ENCODE measurements at places on chromosomes 5 and 9.

GRCh38 chr9:84254972-84255371, 85.6 kb downstream of the SLC28A3 start:
- no peak for DNase-seq

DNA sequence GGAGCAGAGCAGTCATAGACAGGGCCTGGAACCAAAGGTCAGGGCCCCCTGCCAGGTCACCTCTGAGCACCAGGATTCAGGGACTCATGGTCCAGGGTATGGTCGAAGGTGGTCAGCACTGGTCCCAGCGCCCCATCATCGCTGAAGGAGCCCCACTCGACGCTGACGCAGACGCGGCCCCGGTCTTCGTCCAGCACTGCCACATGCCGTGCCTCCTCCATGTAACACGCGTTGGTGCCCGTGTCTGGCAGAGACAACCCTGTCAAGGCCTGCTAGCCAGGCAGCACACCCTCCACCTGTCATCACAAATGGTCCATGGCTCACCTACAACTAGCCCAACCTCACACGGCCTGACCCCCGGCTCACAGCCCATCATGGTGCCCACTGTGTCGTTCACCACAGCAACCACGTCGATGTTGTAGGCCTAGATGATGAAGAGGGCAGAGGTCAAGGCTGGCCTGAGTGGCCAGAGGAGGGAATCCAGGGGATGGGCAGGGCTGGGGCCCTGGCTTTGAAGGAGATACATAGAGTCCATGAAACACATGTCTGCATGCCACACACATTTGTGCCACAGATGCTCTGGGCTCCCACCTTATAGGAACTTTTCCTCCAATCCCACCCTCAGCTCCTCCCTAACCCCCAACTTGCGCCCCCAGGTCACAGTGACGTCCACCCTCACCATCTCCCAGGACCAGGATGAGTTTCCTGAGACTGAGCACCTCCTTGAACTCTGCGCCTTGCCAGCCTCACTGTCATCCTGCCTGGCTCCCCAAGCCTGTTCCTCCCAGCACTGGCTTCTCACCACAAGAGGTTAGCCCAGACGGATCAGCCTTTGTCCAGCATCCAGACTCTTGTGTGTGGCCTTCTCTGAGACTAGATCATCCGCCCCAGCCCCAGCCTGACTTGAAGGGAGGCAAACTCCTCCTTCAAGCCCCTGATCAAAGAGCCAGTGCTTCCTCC, 9.5 kb downstream of the HK3 start:
- no peak for DNase-seq

DNA sequence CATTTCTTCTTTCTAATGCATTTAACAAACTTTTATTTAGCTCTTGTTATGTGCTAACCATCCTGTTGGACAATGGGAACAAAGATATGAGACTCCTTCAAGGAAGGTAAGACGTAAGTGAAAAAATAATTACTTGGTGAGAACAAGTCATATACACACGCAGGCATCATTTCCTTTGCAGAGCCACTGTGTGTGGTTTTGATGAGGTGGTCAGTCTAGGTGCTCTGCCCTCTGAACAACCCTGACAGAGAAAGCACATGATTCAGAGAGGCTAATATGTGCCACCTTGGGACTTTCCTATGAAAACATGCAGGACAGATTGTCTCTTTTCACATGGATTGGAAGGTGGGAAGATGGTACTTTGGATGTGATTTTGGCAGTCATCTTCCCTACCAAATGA, 1162.5 kb upstream of the DMAC1 start:
- no peak for DNase-seq

DNA sequence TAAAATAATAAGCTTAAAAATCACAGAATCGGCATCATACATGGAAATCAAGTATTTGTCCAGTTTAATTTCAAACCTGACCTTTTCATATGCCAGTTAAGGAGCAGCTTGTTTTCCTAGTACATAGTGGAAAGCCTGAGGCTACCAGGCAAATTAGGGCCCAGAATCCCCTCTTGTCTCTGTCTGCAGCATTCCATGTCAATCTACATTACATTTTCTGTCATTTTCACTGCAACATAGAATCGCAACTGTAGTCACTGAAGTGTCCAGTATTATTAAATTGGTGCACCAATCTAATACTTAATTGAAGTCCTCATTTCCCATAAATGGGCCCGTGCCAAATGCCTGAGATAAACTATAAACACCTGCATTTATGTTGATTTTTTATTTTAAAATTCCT, 1352.2 kb upstream of the ACO1 start:
- no peak for DNase-seq

GRCh38 chr5:74289691-74290090, 350.8 kb downstream of the ENC1 start:
- no peak for DNase-seq

GRCh38 chr5:149201121-149201637, 59.9 kb downstream of the ABLIM3 start:
- no peak for DNase-seq

DNA sequence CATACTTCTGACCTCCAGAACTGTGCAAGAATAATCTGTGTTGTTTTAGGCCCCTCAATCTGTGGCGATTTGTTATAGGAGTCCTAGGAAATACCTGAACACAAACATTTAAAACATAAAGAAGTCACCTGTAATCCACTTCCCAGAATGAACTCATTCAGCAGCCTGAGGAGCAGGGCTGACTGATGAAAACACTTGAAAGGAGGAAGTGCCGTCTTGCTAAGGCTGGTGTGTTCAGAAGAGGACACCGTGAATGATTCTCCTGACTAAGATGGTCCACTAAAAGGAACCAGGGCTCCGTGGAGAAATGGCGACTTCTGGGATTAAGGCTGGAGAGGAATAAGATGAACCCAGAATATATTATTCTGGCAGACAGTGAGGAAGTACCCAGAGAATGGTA, 18.7 kb upstream of the MARCHF6 start:
- no peak for DNase-seq

GRCh38 chr5:77180167-77181081, 30.1 kb upstream of the PDE8B start:
- no peak for DNase-seq

- DNase-seq, result no peak
Measured at GRCh38 chr9:35714123-35714522, 17.9 kb downstream of the TLN1 start.

GRCh38 chr5:191949-192690, 825 bp downstream of the LRRC14B start:
- no peak for DNase-seq

- no peak for DNase-seq
Measured at GRCh38 chr5:152218694-152219093, 186.4 kb downstream of the NMUR2 start.

DNA sequence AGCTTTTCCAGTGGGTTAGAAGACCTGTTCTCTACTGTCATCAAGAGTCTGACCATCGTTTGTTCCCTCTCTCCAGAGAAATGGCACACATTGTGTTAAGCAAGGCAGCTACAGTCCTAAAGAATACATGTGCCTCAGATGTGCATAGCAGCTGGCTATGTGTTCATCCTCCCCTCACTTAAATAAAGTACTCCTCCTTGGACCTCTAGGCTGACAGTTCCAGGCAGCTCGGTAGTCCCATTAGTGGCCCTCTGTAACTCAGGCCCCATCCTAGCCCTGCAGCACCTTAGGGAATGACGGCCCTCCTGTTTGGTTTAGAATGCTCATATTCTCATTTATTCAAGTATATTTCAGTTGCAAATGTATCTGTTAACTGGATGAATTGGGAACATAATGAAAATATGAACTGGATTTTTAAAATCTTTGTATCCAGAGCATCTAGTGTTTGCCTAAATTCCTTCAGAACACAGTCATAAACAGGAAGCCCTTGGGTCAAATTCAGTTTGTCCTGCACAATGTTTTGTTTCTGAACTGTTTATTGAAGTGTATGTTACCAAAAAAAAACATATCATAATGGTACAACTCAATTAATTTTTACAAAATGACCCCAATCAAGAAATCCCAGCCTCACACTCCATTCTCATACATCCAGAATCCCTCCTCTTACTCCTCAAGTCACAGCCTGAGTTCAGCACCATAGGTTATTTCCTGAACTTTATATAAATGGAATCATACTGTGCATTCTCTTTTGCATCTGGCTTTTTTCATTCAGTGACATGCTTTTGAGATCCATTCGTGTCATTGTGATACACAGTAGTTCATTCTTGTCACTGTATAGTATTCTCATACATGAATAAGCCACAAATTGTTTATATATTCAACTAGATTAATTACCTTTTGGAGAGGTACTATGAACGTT, 1.6 kb upstream of the ASPN start:
- no peak for DNase-seq

GRCh38 chr9:109171926-109172325, 4.9 kb upstream of the FRRS1L start:
- no peak for DNase-seq

GRCh38 chr5:95799191-95799835, 23.2 kb downstream of the GLRX start:
- no peak for DNase-seq

DNA sequence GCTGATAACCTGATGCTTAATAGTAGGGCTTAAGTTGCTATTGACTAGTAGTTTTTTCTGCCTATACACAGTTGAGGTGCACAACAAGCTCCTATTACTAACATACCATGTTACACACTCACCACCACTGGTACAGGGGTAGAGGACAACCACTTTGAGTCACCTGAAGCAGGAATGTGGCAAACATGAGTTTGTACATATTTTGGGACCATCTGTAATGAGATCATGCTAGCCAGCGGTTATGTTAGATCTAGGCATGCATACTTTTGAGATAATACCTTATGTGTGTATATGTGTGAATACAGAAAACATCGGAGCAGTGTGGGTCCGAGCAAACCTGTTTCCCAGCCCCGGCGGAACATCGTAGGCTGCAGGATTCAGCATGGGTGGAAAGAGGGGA, 72.8 kb upstream of the NXNL2 start:
- DNase-seq, result no peak

DNA sequence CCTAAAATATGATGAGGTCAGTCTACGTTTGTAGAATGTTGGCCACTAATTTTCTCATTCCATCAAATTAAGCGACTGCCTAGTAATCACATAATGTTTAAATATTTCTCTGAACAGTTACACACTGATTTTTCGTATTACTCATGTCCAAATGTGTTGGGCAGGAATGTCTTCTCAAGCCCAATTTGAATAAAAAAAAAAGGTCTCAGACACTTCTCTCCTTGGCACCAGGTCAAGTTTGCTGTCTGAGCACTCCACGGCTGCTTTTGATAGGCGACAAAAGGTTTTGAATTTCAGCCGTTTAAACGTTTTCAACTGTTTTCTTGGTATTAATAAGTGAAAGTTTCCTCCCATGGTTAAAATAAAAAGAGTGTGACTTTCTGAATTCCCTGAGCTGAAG, 542.1 kb downstream of the IRX1 start:
- no peak for DNase-seq

- no peak for DNase-seq
Measured at GRCh38 chr5:10489810-10490426, 48.2 kb downstream of the ROPN1L start.
